Cardiac fibroblast (primary cell): ENCODE measurements at places on chromosomes 3 and 15.

- no peak for DNase-seq
Measured at GRCh38 chr3:40754994-40755393, 230.2 kb downstream of the ZNF621 start.

- peak; percentile 84 for DNase-seq
Measured at GRCh38 chr3:151439652-151440125, 21.2 kb downstream of the IGSF10 start.

DNA sequence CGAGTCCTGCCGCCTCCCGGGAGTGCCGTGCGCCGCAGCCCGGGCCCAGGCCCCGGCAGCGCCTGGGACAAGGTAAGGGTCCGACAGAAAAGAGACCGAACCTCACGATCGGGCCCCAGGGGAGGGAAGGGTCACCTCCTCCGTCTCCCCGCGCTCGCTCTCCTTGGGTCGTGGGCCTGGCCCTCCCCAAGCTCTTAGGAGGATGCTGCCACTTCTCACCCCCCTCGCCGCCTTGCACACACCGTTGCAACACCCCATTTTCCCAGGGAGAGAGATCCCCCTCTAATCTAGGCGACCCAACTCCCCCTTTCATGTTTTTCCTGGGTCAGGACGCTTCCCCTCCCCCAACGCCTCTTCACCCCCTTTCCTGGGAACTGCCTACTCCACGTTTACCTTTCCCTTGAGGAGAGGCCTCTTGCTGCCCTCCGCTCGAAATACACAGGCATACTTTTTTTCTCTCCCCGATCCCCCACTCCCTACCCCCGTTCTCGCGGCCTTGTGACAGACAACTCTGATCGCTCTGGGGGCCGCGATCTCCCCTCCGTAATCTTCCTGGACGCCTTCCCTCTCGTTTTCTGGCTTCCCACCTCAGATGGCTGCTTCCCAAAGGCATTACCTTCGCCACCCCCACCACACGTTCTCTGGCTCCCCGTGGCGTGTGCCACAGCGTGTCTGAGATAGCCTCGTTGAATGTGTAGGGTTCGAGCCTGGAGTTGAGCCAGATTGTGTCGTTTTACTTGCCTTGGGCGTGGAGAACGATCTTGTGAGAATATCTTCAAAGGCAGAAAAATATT, 688 bp downstream of the SETD5 start:
- DNase-seq, result peak; percentile 47

DNA sequence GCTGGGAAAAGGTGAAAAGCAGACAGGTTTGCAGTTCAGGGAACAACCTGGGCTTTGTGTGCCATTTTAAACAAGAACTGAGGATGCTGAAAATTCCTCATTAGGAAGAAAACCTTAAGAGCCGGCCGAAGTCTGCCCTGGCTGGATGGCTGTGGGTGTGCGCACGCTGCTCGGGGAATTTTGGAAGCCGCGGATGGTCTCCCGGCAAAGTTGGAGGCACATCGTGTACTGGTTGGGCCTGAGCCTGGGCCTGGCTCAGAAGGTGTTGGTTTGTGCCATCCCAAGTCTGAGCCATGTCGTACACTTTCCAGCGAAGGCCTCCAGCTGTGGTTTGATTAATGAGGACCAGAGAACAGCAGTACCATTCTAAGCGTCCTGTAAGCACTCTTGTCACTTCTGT, 188.2 kb downstream of the ATP10A start:
- no peak for DNase-seq

GRCh38 chr3:125515421-125515820, 4.6 kb downstream of the SNX4 start:
- no peak for DNase-seq
